ENCODE measurements at places on chromosomes 2 and 18. TPM values are rescaled to one million over a fixed set of nuclear protein-coding genes. Genes with fewer than 3 reads are reported as not detected.

GRCh38 chr18:79111483-79111882 lies 42.3 kb downstream of the ATP9B start:
- H3K4me1 ChIP-seq = no peaks in the 10 kb centered on the region
- peaks cover 2% of the 10 kb centered on the region for H3K27me3 ChIP-seq
- no peaks in the 10 kb centered on the region for H3K36me3 ChIP-seq
- H3K27ac ChIP-seq = no peak overlapping the region
- no peak for DNase-seq

DNA sequence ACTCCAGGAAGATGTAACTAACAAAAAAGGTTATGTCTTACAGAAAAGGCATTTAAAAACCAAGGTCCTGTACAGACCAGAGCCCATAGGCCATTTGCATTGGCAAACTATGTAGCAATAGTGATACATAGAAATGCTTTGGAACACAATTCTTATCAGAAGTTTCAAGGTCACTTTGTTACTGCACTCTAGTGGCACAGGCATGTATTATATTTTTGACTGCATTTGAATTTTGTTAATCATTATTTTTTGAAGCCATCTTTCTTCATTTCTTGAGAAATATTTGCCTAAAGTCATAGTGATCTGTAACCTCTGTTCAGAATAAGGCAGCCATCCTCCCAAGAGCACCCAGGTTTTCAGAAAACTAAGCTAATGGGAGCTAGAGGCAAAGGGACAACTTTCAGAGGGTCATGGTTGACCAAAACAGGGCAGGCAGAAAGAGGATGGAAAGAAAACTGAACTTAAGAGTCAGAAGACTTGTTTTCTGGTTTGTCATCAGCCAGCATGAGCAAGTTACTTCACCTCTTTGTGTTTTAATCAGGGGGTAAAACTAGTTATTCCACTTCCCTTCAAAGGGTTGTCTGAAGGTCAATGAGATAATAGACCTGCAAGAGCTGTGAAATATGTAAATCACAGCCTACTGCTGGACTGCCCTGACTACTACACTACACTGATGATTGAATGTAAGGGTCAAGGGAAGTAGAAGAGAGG lies 41.5 kb downstream of the SLC38A11 start:
- no peak overlapping the region for H3K4me3 ChIP-seq
- H3K36me3 ChIP-seq = no peaks in the 10 kb centered on the region
- DNase-seq = no peak
- no peaks in the 10 kb centered on the region for H3K27me3 ChIP-seq

Gene SRD5A2
- total RNA-seq = 7.0 TPM

Gene GALR1
- 0.03 TPM for total RNA-seq

Gene SERPINB11
- not detected for total RNA-seq

DNA sequence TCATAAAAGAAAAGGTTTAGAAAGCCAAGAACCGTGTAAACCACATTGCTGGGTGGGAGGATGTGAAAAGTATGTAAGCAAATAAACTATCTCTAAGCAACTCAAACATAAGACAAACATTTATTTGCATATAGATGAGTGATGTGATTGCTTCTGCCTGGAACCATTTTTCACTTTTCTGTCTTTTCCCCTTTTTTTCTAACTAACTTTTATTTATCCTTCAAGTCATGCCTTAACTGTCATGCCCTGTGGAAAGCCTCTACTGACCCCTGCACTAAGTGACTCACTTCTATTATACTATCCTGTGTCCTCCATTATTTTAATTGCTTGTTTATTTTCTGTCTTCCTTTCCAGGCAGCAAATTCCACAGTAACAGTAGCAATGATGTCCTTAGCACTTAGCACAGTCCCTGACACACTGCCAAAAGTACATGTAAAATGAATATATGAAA lies 87.5 kb upstream of the CTAGE1 start:
- no peaks in the 10 kb centered on the region for H3K27me3 ChIP-seq
- no peaks in the 10 kb centered on the region for H3K36me3 ChIP-seq
- H3K4me1 ChIP-seq = peaks cover 5% of the 10 kb centered on the region
- H3K4me3 ChIP-seq = no peak overlapping the region

- H3K4me1 ChIP-seq = no peaks in the 10 kb centered on the region
- H3K27me3 ChIP-seq = no peaks in the 10 kb centered on the region
- no peak overlapping the region for H3K4me3 ChIP-seq
- H3K27ac ChIP-seq = no peak overlapping the region
- DNase-seq = no peak
Observed at GRCh38 chr2:181697571-181697970, 17.3 kb upstream of the NEUROD1 start.

- no peaks in the 10 kb centered on the region for H3K27me3 ChIP-seq
- no peak for DNase-seq
- no peaks in the 10 kb centered on the region for H3K36me3 ChIP-seq
- H3K27ac ChIP-seq = no peak overlapping the region
- H3K4me3 ChIP-seq = no peak overlapping the region
Observed at GRCh38 chr2:129464036-129464435, 515.4 kb upstream of the RAB6C start.

GRCh38 chr2:46498681-46499080 lies 19.3 kb downstream of the TMEM247 start:
- H3K4me3 ChIP-seq = no peak overlapping the region
- H3K4me1 ChIP-seq = no peaks in the 10 kb centered on the region
- H3K27me3 ChIP-seq = no peaks in the 10 kb centered on the region
- no peaks in the 10 kb centered on the region for H3K36me3 ChIP-seq
- H3K27ac ChIP-seq = no peak overlapping the region

Gene IL36B
- not detected for total RNA-seq

GRCh38 chr18:62525608-62526007 lies 2.8 kb downstream of the ZCCHC2 start:
- peak overlapping the region; percentile 90 for H3K4me3 ChIP-seq
- no peaks in the 10 kb centered on the region for H3K36me3 ChIP-seq
- H3K27me3 ChIP-seq = no peaks in the 10 kb centered on the region
- no peak for DNase-seq
- H3K27ac ChIP-seq = no peak overlapping the region
- peaks cover 8% of the 10 kb centered on the region for H3K4me1 ChIP-seq

- peaks cover 7% of the 10 kb centered on the region for H3K4me1 ChIP-seq
- no peak overlapping the region for H3K27ac ChIP-seq
- DNase-seq = no peak
- no peaks in the 10 kb centered on the region for H3K27me3 ChIP-seq
Observed at GRCh38 chr2:40129725-40130124, 322.2 kb downstream of the SLC8A1 start.

Gene IL36G
- total RNA-seq = not detected

DNA sequence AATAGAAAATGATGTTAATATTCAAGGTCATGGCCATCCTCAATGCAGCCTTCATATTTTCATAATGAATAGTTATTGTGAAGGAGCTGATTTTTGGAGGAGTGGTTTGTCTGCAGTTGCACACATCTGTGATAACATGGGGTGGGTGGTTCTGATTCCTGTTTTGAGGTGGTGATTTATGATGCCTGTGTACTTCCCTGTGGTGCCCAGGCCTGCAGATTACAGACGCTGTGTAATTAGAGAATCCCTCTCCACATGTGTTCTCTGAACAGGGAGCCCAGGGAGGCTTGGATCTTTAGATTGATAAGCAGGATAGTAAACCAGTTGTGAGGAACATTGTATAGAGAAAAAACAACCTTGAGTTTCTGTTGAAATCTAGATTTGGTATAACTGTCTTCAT lies 117.5 kb downstream of the AGAP1 start:
- H3K36me3 ChIP-seq = no peaks in the 10 kb centered on the region
- H3K27me3 ChIP-seq = no peaks in the 10 kb centered on the region
- no peak for DNase-seq
- no peak overlapping the region for H3K4me3 ChIP-seq
- peaks cover 3% of the 10 kb centered on the region for H3K4me1 ChIP-seq

Gene C2orf81
- 3.7 TPM for total RNA-seq

GRCh38 chr18:75438891-75439290 lies 11.4 kb upstream of the SMIM21 start:
- H3K27ac ChIP-seq = no peak overlapping the region
- no peak overlapping the region for H3K4me3 ChIP-seq
- DNase-seq = no peak
- H3K27me3 ChIP-seq = no peaks in the 10 kb centered on the region
- no peaks in the 10 kb centered on the region for H3K36me3 ChIP-seq
- H3K4me1 ChIP-seq = no peaks in the 10 kb centered on the region

DNA sequence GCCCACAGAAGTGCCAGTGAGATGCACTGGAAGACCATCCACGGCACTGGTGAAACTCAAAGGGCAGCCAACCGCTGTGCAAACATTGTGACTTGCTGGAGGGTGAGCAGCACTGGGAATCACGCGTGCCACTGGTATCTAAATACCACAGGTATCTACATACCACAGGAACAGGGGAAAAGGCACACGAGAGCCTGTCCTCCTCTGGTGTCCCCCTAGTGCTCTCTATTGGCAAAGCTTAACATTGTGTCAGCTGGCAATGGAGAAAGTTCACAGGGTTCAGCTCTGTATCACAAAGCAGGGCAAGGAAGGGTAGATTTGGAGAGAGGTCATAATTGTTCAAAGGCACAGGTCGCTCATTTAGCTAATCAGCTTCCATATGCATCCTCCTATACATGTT lies 12.6 kb upstream of the SEC11C start:
- no peaks in the 10 kb centered on the region for H3K4me1 ChIP-seq
- no peaks in the 10 kb centered on the region for H3K27me3 ChIP-seq
- no peaks in the 10 kb centered on the region for H3K36me3 ChIP-seq
- H3K4me3 ChIP-seq = no peak overlapping the region

DNA sequence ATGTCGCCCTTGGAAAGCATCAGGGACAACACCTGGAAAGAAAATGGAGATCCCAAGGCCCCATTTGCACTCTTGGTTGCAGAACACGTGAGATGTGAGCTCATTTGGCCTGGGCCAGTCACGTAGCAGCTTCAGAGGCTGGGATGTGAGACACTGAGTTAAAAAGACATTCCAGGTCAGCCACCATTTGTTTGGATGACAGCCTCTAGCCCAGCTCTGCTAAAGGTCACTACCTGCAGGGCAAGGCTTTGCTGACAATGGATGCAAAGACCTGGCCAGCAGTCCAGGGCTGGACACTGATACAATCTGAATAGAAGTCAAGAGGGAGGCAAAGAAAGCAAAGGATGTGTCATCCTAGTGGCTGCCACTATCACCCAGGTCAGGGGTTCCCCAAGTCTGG lies 83.9 kb upstream of the LRPPRC start:
- no peak overlapping the region for H3K27ac ChIP-seq
- H3K4me3 ChIP-seq = no peak overlapping the region
- H3K36me3 ChIP-seq = no peaks in the 10 kb centered on the region
- DNase-seq = no peak
- H3K4me1 ChIP-seq = no peaks in the 10 kb centered on the region

Gene MAPK4
- total RNA-seq = 14.2 TPM

DNA sequence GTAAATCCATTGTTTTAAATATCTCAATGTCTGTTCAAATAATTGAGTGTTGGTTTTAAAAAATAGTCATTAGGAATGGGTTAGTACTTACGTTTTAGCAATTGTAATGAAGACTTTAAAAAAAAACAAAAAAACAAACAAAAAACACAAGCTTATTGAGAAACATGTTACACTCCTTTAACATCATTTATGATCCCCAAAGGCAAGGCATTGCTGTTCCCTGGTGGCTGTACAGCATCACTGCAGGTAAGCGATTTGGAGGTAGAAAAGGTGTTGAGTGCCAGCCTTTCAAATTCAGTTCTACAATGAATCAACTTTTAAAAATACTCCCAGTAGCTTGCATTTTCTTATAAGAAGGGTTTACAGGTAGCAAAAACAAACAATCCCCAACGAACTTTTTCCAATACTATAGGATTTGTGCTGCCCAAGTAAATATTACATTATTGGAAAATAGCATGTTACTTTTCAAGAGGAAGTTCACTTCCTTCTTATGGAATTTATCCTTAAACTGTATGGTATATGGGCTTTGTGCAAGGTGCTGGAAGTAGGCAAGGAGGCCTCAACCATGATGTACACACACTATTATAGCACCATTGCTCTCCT lies 27.5 kb downstream of the CNRIP1 start:
- H3K4me3 ChIP-seq = no peak overlapping the region
- H3K4me1 ChIP-seq = no peaks in the 10 kb centered on the region
- no peak for DNase-seq

GRCh38 chr2:43178055-43178598 lies 48.3 kb downstream of the ZFP36L2 start:
- no peaks in the 10 kb centered on the region for H3K27me3 ChIP-seq
- no peak overlapping the region for H3K4me3 ChIP-seq
- no peaks in the 10 kb centered on the region for H3K36me3 ChIP-seq
- peaks cover 8% of the 10 kb centered on the region for H3K4me1 ChIP-seq

- H3K27ac ChIP-seq = no peak overlapping the region
- H3K4me1 ChIP-seq = no peaks in the 10 kb centered on the region
- H3K36me3 ChIP-seq = no peaks in the 10 kb centered on the region
- DNase-seq = no peak
Observed at GRCh38 chr2:62691186-62691585, 14.3 kb upstream of the EHBP1 start.

- no peaks in the 10 kb centered on the region for H3K36me3 ChIP-seq
- DNase-seq = no peak
- H3K4me1 ChIP-seq = no peaks in the 10 kb centered on the region
- H3K27me3 ChIP-seq = no peaks in the 10 kb centered on the region
- H3K4me3 ChIP-seq = no peak overlapping the region
- H3K27ac ChIP-seq = no peak overlapping the region
Observed at GRCh38 chr2:61205132-61205531, 43.1 kb downstream of the C2orf74 start.

- H3K36me3 ChIP-seq = no peaks in the 10 kb centered on the region
- H3K4me3 ChIP-seq = no peak overlapping the region
- H3K4me1 ChIP-seq = no peaks in the 10 kb centered on the region
- H3K27me3 ChIP-seq = no peaks in the 10 kb centered on the region
- no peak for DNase-seq
Observed at GRCh38 chr2:231182513-231182899, 15.9 kb upstream of the ARMC9 start.

- H3K36me3 ChIP-seq = no peaks in the 10 kb centered on the region
- DNase-seq = no peak
- peaks cover under 1% of the 10 kb centered on the region for H3K4me1 ChIP-seq
Observed at GRCh38 chr2:101546376-101547058, 71.6 kb upstream of the RFX8 start.

DNA sequence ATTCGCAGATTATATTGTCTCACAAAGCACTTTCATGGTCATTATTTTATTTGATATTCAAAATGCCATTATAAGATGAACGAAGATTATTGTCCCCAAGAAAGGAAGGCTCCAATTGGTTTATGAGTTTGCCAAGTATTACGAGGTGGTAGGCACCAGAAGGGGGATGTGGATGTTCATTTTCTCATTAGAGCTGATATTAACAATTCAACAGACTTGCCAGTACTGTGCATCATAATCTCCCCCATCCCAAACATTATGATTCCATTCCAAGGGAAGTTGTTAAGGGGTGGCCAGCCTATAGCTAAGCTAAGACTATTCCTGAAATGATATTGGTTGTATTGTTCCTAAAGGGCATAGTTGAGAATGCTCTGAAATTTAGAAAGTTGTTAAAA lies 257.7 kb downstream of the PRKCE start:
- H3K4me1 ChIP-seq = peaks cover 6% of the 10 kb centered on the region
- no peak overlapping the region for H3K4me3 ChIP-seq
- H3K27me3 ChIP-seq = no peaks in the 10 kb centered on the region
- DNase-seq = no peak
- H3K27ac ChIP-seq = no peak overlapping the region

- no peak overlapping the region for H3K4me3 ChIP-seq
- H3K36me3 ChIP-seq = no peaks in the 10 kb centered on the region
- H3K27me3 ChIP-seq = no peaks in the 10 kb centered on the region
Observed at GRCh38 chr2:68341583-68341982, 21.8 kb upstream of the CNRIP1 start.
